ENCODE measurements at places on chromosomes 5 and 9.

- no peak for DNase-seq
These were observed 36.3 kb upstream of the SHISAL2B start for GRCh38 chr5:64653766-64654560.

- DNase-seq = no peak
These were observed 177.9 kb downstream of the PCSK1 start for GRCh38 chr5:96254980-96255691.

GRCh38 chr9:125594223-125594610, 112.8 kb downstream of the MAPKAP1 start:
- no peak for DNase-seq

DNA sequence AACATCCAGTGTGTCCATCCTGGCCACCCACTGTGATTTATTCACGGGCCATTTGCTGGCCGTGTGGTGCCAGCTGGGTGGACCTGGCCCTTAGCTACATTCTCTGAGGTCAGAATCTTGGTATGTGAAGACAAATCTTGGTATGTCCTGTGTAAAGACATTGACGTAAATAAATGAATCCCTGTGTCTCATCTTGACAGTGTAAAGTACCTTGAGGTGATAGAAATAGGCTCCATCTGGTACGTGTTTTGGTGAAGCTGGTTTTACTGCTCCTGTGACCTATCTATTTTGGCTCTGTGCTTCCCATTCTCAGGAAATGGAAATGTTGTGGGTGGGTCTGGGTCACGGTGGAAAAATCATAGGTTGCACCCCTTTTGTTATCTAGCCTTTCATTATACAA, 245.4 kb upstream of the ANKH start:
- DNase-seq = no peak

DNA sequence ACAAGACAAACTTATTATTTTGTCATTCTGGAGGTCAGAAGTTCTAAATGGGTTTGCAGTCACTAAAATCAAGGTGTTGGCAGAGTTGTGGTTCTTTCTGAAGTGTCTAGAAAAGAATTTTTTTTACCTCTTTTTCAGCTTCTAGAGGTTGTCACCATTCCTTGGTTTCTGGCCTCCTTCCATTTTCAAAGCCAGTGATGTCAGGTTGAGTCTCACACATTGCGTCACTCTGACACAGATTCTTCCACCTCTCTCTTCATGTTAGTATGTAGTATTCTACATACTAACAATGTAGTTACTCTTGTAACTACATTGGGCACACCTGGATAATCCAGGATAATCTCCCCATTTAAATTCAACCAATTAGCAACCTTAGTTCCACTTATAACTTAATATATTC, 290.3 kb downstream of the RFX3 start:
- DNase-seq = no peak

- DNase-seq = no peak
These were observed 24.2 kb downstream of the ZBTB43 start for GRCh38 chr9:126829035-126829434.

DNA sequence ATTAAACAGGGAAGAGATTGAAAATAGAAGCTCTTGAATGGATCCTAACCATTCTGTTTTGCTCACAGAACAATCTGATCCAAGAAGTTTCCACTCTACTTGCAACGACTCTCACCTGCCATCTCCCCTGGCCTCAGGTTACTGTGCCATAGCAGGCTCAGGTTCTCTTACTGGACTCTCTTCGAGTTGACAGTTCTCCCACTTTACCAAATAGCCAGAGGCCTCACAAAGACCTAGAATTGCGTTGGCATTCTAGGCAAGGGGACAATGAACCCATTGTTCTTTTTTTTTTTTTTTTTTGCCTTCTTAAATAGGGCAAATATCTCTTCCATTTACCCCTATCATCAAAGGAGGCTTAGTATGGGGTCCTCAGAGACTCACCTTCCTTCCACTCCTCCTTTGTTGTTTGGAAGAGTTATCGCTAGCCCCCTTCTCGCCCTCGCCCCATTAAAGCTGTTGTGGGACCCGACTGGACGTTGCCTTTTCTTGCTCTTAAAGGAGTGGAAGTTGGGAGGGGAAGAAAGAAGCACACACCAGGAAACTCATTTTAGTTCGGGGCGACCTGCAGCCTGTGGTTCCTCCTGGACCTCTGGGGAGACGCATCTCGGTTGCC, 688 bp upstream of the PLPPR1 start:
- DNase-seq = no peak

DNA sequence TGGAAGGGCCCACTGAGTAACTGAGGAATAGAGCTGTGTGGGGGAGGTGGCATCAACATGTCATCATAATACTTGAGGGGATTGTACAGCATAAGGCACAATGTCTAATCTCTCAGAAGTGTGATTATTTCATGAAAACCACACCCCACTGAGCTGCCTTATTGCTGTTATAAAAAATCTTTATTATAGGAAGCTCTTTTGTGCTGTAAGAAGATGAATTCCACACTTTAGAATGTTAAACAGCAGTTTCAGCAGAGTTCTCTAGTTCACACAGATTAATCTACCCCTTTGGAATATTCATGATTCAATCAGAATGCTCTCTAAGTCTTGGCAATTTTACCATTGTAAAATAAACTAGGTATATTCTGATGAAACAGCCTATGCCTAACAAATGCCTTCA, 1389.6 kb downstream of the PTPRD start:
- DNase-seq = no peak

DNA sequence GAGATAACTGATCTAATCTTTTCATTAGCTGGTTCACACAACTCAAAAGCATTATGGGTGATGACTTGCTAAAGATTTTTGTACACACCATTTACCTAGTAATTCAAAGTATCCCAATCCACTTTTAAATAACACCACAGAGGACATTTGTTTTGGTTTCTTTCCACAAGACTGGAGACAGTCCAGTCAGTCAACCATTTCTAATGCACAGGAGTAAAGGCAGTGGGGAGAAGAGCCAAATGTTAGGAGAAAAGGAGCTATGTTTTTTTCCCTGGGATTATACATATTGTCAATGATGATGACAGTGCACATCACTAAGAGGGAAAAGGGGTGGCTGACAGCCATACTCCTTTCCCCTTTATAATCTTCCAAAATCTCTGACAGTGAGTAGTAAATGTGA, 240.9 kb downstream of the GABRB2 start:
- no peak for DNase-seq

DNA sequence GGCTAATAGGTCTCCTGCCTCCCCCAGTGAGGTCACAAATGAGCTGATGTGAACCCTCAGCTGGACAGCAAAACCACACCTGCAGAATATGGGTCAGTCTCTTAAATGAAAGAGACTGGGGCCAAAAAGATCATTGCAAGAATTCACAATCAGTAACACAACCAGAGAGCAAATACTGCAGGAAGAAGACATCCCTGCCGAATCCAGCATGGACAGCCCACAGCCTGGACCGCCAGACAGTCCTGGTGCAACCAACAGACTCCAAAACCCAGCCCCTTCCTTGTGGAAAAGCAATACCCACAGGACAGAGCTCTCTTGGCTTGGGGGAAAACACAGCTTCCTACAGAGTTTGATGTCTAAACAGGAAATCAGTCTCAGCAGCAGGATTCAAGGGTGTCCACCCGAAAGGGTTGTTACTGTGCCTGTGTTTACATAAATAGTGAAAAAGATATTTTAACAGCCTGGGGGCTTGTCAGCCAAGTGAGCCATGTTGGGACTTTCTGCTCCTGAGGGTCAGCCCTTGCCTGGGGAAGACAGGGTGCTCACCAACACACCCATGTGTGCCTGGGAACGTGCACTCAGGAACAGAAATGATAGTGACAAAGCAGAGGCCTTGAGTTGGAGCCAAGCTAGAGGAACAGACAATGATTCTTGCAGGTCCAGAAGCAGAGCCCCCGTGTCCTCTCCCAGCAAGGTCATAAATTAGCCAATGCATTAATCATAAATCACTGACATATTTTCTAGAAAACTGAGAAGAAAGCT, 106.2 kb downstream of the SEMA5A start:
- DNase-seq = no peak

DNA sequence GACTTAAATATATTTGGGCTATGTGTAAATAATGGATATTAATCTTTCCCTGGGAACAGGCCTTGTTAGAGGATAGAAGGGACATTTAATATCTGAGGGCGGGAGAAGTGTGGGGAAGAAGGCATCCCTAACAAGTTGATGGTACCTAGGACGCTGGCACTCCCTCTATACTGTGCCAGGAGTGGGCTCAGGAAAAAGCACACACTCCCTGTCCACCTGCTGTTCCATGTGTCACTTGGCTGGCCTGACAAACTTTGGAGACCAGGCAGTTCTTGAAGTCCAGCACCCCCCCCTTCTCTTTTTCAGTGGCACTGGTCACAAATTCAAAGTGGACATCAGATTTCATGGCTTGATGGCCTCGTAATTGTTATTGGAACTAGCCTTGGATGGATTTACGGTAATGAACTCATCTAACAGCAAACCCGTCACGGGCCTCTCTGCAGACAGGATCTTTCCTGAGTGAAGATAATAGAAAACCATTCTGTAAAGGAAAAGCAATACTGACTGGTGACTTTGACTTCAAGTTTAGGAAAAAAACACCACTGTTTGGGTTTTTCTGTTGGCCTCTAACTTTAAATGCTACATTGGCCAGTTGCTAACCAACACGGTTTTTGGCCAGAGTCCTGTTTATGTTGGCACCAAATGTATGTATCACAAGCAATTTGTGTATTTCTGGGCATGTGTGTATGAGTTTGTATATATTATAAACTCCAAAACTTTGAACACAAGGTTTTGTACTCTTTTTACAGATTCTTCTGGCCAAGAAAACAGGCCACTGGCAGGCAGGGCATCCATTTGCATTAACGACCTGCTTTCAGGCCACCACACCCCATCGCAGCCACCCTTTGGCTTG, 552.6 kb downstream of the CCDC171 start:
- DNase-seq = no peak

DNA sequence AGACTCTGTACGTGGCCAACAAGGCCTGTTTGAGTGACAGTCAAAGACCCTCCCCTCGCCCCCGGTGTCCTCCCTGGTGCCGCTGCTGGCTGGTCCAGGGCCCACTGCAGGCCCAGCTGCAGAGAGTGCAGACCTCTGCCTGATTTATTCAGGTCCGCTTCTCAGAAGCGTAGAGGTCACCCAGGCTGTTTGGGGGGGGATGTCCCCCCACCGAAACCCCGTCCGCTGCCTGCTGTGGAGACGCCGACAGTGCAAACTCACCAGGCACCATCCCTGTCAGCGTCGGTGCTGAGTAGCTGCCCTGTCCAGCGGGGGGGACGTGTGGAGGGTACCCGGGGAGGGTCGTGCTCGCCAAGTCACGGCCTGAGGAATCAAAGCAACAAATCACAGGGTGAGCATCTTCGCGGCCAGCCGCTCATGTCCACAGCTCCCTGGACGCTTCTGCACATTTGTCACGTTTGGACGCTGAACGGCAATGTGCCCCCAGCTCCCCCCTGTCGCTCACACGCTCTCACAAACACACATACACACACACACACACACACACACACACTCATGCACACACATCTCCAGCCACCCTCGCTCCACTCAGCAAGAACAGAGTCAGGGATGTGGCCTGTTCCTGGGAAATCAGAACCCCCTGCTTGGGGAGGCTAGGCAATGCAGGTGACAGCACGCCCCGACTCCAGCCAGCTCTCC, 152.2 kb downstream of the PAX5 start:
- DNase-seq = no peak

GRCh38 chr5:57836921-57837320, 354.3 kb upstream of the ACTBL2 start:
- no peak for DNase-seq

DNA sequence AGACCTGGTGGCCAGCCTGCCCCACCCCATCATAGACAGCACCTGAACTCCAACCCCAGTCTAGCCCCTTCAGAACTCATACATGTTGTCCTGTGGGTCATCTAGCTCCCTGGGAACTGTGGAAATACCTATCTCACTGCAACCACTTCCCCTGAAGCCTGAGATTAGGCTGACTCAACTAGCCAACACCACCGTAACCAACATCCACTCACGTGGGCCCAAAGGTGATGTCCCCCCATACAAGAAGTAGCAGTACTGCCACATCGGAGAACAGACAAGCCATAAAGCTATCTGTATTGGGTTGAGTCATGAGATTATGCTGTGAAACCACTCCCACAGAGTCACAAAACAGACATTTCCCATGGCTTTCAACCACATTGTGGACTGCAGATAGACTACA, 46.6 kb downstream of the OSMR start:
- no peak for DNase-seq

GRCh38 chr5:93430673-93431199, 150.3 kb downstream of the NR2F1-AS1 start:
- DNase-seq = no peak

DNA sequence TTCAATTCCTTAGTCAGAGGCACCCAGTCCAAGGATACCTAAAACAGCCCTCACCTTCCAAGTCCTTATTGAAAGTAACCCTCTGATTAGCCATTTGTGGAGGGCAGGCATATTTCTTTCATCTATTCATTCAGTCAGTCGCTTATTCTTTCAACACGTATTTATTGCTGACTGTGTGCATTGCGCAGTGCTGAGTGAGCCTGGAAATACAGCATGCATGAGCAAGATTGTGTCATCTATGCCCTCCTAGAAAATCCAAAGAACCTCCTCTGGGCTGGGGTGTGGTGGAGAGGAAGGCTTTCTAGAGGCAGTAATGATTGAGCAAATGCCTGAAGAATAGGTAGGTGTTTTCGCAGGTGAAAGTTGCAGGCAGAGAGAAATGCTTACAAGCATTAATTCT, 8.5 kb upstream of the FEM1C start:
- DNase-seq = no peak

GRCh38 chr9:133394687-133395271, 18.6 kb downstream of the STKLD1 start:
- no peak for DNase-seq

GRCh38 chr5:80975065-80975464, 14.9 kb downstream of the RASGRF2 start:
- DNase-seq = no peak

GRCh38 chr5:88670461-88670860, 212.5 kb downstream of the MEF2C start:
- DNase-seq = no peak

DNA sequence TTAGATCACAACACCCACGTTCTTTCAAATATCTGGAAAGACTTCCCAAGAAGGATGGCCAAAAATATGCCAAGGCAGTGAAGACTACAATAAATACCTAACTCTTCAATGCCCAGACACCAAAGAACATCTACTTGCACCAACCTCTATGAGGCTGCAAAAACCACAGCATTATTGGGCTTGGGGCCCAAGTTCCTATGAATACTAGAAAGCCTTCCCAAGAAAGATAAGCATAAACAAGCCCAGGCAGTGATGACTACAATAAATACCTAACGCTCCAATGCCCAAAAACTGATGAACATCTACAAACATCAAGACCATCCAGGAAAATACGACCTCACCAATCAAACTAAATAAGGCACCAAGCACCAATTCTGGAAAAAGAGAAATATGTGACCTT, 41.3 kb downstream of the AP3B1 start:
- DNase-seq = no peak

DNA sequence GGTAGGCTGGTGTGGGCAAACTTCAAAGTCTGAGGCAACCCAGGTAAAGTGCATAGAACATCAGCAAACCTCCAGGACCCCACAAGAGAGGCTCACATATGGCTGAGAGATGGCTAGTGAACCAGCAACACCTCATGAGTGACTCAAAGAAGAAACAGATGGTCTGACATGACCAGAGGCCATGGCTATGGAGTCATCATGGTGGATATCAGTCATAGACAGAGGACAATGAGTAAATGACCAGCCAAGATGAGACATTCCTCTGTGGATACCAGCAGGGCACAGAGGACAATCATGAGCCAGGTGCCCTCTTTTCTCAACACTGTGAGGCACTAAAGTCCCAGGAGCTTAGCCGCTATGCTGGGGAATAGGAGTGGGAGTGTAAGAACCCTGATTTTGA, 180.8 kb downstream of the RASEF start:
- no peak for DNase-seq

- DNase-seq = peak; percentile 74
These were observed 2.6 kb downstream of the NR5A1 start for GRCh38 chr9:124504530-124505005.
